Muscle of leg (tissue), 16 donors: ENCODE measurements at places on chromosomes 3 and 15. TPM values are rescaled to one million over a fixed set of nuclear protein-coding genes. Genes with fewer than 3 reads are reported as not detected.

DNA sequence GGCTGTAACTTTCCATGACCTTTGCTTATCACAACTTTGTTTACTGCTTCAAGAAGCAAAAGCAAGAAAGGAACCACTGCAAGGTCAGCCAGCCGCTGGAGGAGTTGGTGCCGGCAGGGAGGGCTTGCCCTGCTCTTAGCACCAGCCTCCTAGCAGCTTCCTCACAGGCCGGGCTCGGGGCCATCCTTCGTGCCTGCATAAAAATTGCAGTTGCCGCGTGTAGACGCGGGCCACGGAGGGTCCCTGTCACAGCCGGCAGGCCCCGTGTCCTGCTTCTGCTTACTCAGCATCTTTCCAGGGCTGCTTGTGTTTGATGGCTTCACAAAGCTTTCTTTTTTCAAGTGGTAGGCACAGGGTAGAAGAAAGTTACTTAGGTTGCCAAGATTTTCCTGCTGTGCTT lies 84.4 kb downstream of the PGPEP1L start:
- H3K27ac ChIP-seq: no peak overlapping the region
- H3K4me3 ChIP-seq: no peak overlapping the region
- peaks cover 22% of the 10 kb centered on the region for H3K4me1 ChIP-seq
- peaks cover 57% of the 10 kb centered on the region for H3K36me3 ChIP-seq
- DNase-seq: no peak
- H3K27me3 ChIP-seq: no peaks in the 10 kb centered on the region

- H3K36me3 ChIP-seq: no peaks in the 10 kb centered on the region
- no peaks in the 10 kb centered on the region for H3K27me3 ChIP-seq
- no peak overlapping the region for H3K4me3 ChIP-seq
- DNase-seq: no peak
- no peaks in the 10 kb centered on the region for H3K4me1 ChIP-seq
Measured at GRCh38 chr3:133505813-133506212, 67.7 kb upstream of the CDV3 start.

- H3K4me1 ChIP-seq: no peaks in the 10 kb centered on the region
- no peak overlapping the region for H3K4me3 ChIP-seq
- H3K27ac ChIP-seq: peak overlapping the region; percentile 55
Measured at GRCh38 chr3:186493525-186494255, 50.5 kb downstream of the CRYGS start.

- no peak for DNase-seq
- peak overlapping the region; percentile 34 for H3K4me3 ChIP-seq
- H3K27me3 ChIP-seq: peaks cover 35% of the 10 kb centered on the region
Measured at GRCh38 chr15:40844696-40845030, 815 bp downstream of the SPINT1 start.

DNA sequence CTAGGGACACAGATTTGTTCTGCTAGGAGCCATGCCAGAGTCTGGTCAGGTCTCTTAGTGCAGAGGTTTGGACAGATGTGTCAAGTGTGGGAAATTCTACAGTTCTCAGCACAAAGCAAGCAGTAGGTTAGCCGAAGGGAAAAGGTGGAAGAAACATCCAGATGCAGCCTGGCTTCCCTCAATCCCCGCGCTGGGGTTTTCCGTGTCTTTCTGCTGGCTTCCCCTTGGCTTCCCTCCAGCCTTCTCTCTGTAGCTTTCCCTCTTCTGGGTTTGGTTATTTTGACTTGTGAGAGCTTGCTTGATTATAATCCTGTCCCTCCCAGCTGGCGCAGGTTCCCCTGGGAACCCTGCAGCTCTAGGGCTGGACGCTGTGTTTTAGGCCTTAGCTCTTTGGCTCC lies 4.1 kb downstream of the TF start:
- no peak overlapping the region for H3K27ac ChIP-seq
- peak; percentile 37 for DNase-seq
- peaks cover 15% of the 10 kb centered on the region for H3K4me1 ChIP-seq
- H3K4me3 ChIP-seq: no peak overlapping the region
- peaks cover 28% of the 10 kb centered on the region for H3K27me3 ChIP-seq
- no peaks in the 10 kb centered on the region for H3K36me3 ChIP-seq

GRCh38 chr15:84889991-84890669 lies 5.7 kb downstream of the SLC28A1 start:
- no peak overlapping the region for H3K27ac ChIP-seq
- no peak overlapping the region for H3K4me3 ChIP-seq
- H3K27me3 ChIP-seq: peaks cover 2% of the 10 kb centered on the region
- H3K4me1 ChIP-seq: peaks cover 8% of the 10 kb centered on the region

DNA sequence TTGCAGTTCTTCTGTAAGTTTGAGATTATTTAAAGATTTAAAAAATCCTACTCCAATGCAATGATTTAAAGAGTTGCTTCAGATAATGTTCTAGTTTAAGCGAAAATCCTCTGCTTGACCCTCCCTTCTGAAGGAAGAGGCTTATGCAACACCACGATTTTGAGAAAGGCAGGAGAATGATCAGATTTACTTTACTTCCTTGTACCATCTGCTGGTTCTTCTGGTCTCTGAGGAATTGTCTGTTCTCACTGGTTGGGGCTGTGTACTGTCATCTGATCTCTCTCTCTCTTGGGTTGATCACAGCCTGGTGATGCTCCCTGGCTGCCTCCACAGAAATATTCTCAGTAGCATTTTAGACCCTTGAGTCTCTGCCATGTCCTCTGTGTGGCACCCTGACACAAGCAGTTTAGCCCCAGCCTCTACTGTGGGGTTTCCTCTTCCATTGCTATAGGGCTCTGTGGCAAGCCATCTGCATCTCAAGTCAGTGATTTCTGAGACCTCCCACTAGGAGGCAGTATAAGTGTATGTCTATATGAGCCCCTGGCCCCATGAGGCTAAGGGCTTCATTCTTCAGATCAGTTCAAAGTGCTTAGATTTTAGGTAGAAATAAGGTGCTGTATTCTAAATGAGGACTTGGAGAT lies 50.8 kb upstream of the PLAAT1 start:
- H3K27me3 ChIP-seq: no peaks in the 10 kb centered on the region
- H3K27ac ChIP-seq: no peak overlapping the region
- H3K4me3 ChIP-seq: no peak overlapping the region
- H3K36me3 ChIP-seq: no peaks in the 10 kb centered on the region

- peak; percentile 86 for DNase-seq
- H3K27ac ChIP-seq: no peak overlapping the region
- H3K36me3 ChIP-seq: no peaks in the 10 kb centered on the region
- H3K4me1 ChIP-seq: peaks cover 3% of the 10 kb centered on the region
- no peaks in the 10 kb centered on the region for H3K27me3 ChIP-seq
- no peak overlapping the region for H3K4me3 ChIP-seq
Measured at GRCh38 chr3:183275418-183275817, 22.4 kb downstream of the B3GNT5 start.

- H3K4me1 ChIP-seq: peaks cover 6% of the 10 kb centered on the region
- H3K27ac ChIP-seq: no peak overlapping the region
- H3K4me3 ChIP-seq: no peak overlapping the region
- no peaks in the 10 kb centered on the region for H3K36me3 ChIP-seq
Measured at GRCh38 chr3:186418671-186419145, 56.7 kb upstream of the DGKG start.

GRCh38 chr3:39727415-39727814 lies 82.0 kb upstream of the MYRIP start:
- no peaks in the 10 kb centered on the region for H3K36me3 ChIP-seq
- H3K27ac ChIP-seq: no peak overlapping the region
- no peaks in the 10 kb centered on the region for H3K27me3 ChIP-seq

DNA sequence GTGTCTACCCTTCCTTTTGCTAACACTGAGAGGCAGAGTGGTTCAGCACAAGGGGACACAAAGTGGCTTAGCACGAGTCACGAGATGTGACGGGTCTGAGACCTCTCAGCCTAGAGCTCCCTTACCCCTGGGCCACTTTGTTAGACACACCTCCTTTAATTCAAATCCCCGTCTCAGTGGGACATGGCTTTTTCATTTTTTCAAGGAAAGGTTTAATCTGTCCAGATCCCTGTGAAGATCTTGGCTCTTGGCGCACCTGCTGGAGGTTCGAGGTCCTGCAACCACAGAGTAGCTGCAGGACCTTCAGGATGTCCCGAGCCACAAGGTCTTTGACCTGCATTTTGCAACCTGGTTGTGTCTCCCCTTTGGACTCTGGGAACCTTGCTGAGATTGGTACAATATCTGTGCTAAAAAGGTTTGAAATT lies 52.0 kb downstream of the LPP start:
- H3K27me3 ChIP-seq: no peaks in the 10 kb centered on the region
- H3K4me1 ChIP-seq: peaks cover 13% of the 10 kb centered on the region
- no peak for DNase-seq
- no peak overlapping the region for H3K27ac ChIP-seq
- H3K36me3 ChIP-seq: no peaks in the 10 kb centered on the region

DNA sequence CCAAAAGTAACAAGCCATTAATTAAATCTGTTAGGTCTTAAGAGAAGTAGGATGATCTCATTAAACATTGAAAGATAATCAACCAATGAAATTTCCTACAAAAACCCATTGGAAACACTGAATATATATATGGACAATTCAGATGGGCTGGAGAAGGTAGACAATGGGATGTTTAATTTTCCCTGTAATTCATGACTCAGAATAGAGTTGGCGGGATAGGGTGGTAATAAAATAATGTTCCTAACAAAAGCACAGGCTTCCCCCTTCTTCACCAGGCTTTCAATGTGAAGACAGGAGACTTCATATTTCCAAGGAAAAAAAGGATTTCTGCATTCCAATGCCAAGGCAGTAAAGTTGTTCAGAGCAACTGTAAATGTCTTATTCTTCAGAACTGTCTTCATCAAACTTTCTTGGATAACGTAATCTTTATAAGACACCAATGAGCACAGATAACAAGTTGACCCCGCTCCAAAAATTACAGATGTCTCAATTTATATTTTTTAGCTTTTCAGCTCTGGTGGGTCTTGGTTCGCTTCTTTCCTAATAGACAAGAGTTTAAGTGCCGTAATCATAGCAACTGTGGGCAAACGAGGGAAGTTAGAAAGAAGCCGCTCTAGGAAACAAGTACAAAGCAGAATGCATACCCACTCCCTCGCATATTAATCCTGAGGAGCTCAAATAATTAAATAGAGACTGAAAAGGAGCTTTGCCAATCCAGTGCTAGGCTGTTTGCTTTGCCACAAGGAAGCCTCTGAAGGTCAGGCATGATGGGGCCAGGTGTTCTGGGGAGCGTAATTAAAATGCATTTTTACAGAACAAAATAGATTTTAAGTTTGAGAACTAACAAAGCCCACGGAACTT lies 377.0 kb downstream of the FOXP1 start:
- H3K27me3 ChIP-seq: no peaks in the 10 kb centered on the region
- no peak overlapping the region for H3K27ac ChIP-seq
- H3K4me3 ChIP-seq: no peak overlapping the region
- peaks cover 2% of the 10 kb centered on the region for H3K4me1 ChIP-seq
- H3K36me3 ChIP-seq: no peaks in the 10 kb centered on the region
- peak; percentile 31 for DNase-seq

- no peak overlapping the region for H3K4me3 ChIP-seq
- H3K4me1 ChIP-seq: peaks cover 2% of the 10 kb centered on the region
- no peaks in the 10 kb centered on the region for H3K27me3 ChIP-seq
- H3K27ac ChIP-seq: no peak overlapping the region
- H3K36me3 ChIP-seq: no peaks in the 10 kb centered on the region
Measured at GRCh38 chr3:38829404-38829803, 13.4 kb upstream of the SCN10A start.

DNA sequence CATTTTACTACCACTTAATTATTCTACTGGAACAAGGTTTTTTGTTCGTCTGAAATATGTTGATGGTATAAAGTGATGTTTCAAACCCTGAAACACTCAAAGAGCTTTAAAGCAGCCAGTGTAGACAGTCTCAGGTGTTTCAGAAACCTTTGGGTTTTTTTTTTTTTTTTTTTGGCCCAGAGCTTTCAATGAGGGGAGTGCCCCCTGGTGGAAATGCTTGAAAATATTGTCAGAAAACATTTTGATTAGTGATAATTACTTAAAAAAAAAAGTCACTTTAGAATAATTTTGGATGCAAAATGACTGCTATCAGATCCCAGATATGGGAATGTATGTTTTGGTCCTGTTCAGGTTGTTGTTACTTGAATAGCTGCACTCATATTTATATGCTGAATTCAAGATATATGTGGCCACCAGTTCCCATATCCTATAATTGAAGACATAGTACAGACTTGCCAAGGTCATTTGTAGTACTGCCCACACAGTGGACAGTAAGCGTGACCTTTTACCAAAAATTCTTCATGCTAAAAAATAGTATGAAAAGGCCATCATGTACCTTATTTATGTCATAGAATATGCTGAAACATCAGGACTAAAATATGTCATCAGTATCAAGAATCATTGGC lies 35.9 kb downstream of the SATB1 start:
- peak; percentile 22 for DNase-seq
- H3K4me1 ChIP-seq: no peaks in the 10 kb centered on the region
- H3K4me3 ChIP-seq: no peak overlapping the region
- H3K27me3 ChIP-seq: no peaks in the 10 kb centered on the region

DNA sequence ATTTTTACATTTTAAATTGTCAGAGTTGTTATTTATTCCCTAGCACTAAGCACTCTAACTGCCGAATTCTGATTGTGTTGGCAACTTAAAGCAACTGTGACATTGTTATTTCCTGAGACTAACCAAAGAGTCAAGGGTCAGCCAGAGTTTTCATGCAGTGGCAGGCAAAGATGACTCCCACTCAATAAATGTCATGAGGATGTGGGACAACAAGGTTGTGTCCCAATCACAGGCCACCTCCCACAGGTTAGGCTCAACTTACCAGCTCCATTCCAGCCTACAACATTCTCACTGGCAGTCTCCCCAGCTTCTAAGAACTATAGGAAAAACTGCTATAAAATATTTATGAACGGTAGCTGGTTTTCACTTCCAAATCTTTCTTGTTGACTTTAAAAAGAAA lies 80.1 kb downstream of the RSL24D1 start:
- no peaks in the 10 kb centered on the region for H3K36me3 ChIP-seq
- DNase-seq: no peak
- no peak overlapping the region for H3K27ac ChIP-seq
- H3K4me1 ChIP-seq: no peaks in the 10 kb centered on the region

GRCh38 chr15:85030301-85030929 lies 48.8 kb downstream of the PDE8A start:
- H3K4me3 ChIP-seq: no peak overlapping the region
- H3K27ac ChIP-seq: peak overlapping the region; percentile 38
- no peak for DNase-seq
- peaks cover 7% of the 10 kb centered on the region for H3K4me1 ChIP-seq
- H3K27me3 ChIP-seq: no peaks in the 10 kb centered on the region
- H3K36me3 ChIP-seq: no peaks in the 10 kb centered on the region

- no peak overlapping the region for H3K4me3 ChIP-seq
- no peak overlapping the region for H3K27ac ChIP-seq
- H3K4me1 ChIP-seq: no peaks in the 10 kb centered on the region
- DNase-seq: no peak
Measured at GRCh38 chr3:169058681-169059080, 604.8 kb downstream of the MECOM start.

GRCh38 chr3:136194409-136195257 lies 1.5 kb downstream of the MSL2 start:
- peak overlapping the region; percentile 99 for H3K27ac ChIP-seq
- no peaks in the 10 kb centered on the region for H3K36me3 ChIP-seq
- H3K27me3 ChIP-seq: no peaks in the 10 kb centered on the region
- H3K4me1 ChIP-seq: peaks cover 11% of the 10 kb centered on the region

GRCh38 chr3:52281981-52282801 lies 3.7 kb upstream of the WDR82 start:
- no peak overlapping the region for H3K4me3 ChIP-seq
- H3K36me3 ChIP-seq: peaks cover 6% of the 10 kb centered on the region
- H3K4me1 ChIP-seq: peaks cover 18% of the 10 kb centered on the region
- H3K27ac ChIP-seq: no peak overlapping the region

Gene CPN2
- total RNA-seq: 0.04 TPM

Gene PIGZ
- 0.84 TPM for total RNA-seq

Gene PROS1
- total RNA-seq: 22.5 TPM

Gene TAGLN3
- total RNA-seq: 3.5 TPM

Gene TNNC1
- total RNA-seq: 608 TPM

Gene IMPG2
- 1.3 TPM for total RNA-seq

Gene FANCD2OS
- total RNA-seq: not detected

Gene CHRNA7
- total RNA-seq: 0.84 TPM

Gene IRAK2
- 0.80 TPM for total RNA-seq

Gene ANKUB1
- not detected for total RNA-seq
